Mucosa of descending colon (tissue), 3 donors: ENCODE measurements at places on chromosomes 7 and 10. TPM values are rescaled to one million over a fixed set of nuclear protein-coding genes. Genes with fewer than 3 reads are reported as not detected.

DNA sequence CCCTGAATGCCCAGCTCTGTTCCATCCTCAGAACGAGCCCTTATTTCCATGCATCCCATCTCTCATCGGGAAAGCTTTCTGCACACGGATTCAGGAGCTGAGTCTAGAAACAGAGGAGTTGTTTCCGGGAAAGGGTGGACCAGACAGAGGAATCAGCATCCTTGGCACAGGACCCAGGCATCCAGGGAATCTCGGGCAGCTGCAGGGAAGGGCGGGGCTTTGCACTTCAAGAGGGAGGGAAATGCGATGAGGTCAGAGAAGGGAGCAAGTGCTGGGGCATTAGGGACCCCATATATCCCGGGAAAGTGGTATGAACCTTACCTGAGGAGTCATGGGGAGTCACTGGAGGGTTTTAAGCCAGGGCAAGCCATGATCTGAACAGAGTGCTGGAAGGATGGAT lies 68.5 kb downstream of the NPTX2 start:
- no peak for DNase-seq

- no peak for DNase-seq
Observed at GRCh38 chr7:156234192-156234591, 406.4 kb upstream of the RNF32 start.

GRCh38 chr10:1035201-1035600 lies 9.5 kb upstream of the IDI2 start:
- no peak for DNase-seq

GRCh38 chr10:25130906-25131305 lies 43.9 kb upstream of the GPR158 start:
- no peak for DNase-seq

DNA sequence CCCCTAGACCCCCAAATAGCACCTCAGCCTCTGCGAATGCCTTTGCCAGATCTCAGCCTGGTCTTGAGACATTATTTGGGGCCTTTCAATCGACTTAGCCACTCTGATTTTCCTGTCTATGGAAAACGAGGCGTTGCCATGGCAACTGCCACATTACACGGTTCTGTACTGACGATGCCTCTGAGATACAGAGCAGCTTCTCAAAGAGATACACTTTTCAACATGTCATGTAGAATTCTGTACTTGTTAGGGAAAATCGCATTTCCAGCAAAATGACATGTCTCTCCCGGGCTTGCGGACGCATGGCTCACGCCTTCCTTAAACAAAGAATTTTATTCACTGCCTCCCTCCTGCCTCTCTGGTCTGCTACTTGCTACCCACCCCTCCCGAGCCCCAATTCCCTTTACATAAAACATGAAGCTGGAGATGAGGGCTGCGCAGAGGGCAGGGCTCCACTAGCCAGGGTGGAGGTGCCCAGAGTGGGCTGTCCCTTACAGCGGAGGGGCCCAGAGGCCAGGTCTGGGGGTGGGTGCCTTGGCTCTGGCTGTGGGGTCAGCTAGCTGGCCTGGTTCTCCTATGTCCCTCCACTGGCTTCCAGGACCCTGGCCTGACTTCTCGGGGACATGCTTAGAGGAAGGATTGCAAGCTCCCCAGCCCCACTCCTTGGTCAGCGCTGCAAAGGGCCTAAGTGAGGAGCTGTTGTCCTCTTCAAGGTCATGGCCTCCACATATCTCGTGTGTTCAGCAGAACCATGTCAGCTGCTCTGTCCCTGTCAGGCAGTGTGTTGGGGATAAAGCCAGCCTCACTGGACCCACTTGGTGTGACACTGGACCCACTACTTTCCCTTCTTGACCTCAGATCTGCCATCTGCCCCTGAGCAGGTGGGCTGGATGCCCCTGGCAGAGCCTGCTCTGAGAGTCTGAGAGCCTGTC lies 342.5 kb downstream of the RPS24 start:
- DNase-seq: no peak

- DNase-seq: no peak
Observed at GRCh38 chr7:147251751-147252325, 1135.2 kb downstream of the CNTNAP2 start.

PRKCQ gene
- total RNA-seq: 2.2 TPM

C10orf88 gene
- 5.0 TPM for total RNA-seq

FOXP2 gene
- total RNA-seq: 88.0 TPM

FAM107B gene
- total RNA-seq: 76.9 TPM

NODAL gene
- not detected for total RNA-seq

PIP gene
- total RNA-seq: not detected

OR2F2 gene
- total RNA-seq: not detected
